ENCODE measurements at places on chromosomes 1 and 21.
A peak's percentile ranks its signal among the peaks of the same experiment; 100 is the strongest.

DNA sequence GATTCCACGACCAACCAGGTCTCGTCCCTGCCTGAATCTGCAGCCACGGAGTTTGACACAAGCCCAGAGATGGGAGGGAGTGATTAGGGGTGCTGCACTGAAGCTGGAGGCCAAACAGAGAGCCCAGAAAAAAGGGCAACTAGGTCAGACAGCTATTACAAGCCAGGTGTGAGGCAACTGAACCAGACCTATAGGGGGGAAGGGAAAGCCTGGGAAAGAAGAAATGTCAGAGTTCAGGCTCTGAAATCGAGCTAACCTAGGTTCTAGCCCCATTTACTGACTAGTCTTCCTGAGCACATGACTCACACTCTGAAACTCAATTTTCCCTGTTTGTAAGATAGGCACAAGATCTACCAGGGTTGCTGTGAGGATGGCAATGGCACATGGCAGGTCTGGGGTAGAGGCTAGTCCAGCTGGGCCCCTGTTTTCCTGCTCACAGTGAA is 1.7 kb downstream of the DHCR24 start:
- no peak for DNase-seq

DNA sequence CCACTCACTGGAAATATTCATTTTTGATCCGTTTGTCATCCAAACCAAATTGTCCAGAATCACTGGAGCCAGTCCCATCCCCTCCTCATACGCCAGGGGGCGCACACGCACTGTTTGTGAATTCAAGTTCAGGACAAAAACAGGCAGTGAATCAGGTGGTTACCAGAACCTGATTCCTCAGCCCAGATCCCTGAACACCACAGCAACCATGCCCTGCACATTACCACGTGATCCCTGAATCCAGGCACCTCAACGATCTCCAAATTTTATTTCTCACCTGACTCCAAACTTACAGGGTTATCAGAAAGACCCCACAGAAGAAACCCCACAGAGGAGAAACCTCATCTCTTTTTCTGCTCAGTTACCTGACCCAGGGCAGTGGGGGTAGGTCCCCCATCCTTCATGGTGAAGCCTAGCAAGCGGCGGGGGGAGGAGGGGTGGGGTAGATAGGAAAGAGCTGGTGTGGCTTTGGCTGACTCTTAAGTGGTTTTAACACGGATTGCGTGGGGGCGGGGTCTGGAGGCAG is 1.4 kb upstream of the PTPRF start:
- DNase-seq, result peak; percentile 87

DNA sequence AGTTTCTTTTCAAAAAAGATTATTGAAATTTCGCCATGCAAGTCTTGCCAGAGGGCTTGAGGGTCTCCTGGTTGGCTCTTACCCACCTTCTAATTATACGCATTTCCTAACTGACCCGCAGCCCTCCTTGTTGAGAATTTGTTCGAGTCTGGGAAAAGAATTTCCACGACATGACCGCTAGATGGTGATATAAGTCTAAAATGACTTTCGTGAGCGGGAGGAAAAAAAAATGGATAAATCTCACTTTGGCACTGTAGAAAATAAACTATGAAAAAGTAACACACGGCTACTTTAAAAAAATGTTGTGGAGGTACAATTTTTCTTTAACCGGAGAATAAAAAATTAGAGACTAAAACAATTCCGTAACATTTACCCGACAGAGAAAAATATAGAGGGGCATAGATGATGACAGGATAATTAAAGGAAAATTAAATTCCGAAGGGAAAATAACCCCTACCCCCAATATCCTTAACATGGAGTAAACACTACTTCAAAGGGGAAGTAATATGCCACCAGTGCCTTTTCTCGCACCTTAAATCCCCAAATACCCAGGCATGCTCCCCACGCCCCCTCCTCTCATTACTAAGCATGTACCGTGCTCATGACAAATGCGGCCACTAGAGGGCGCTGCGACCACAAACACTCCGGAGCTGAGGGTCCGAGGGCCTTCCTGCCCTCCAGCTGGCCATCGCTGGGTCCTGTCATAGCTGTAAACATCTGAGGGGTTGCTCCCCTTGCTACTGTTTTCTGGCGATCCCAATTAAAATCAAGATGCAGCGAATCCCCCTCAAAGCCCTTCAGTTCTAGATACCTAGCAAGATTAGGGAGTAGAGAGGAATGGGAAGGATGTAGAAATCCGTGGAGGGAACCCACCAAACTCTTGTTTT is 266.9 kb downstream of the ASTN1 start:
- DNase-seq, result peak; percentile 63

- peak; percentile 19 for DNase-seq
These were observed 107.9 kb downstream of the FGGY start for GRCh38 chr1:59404796-59405195.

DNA sequence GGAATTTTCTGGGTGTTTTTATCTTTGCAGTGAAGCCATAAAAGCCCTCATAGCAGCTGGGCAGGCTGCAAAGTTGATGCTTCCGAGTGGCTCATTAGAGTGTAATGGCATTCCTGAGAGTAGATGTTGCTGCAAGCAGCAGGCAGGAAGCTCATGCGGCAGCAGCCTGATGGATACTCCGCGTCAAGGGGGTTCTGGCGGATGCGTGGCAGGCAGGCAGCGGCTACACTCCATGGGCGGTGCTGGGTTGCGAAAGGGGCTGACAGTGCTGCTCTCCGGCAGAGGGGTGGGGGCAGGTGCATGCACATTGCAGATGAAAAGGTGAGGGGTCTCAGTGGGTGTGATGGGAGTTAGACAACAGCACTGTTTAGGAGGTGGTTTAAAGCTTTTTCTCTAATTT is 93.2 kb upstream of the AJAP1 start:
- no peak for DNase-seq

DNA sequence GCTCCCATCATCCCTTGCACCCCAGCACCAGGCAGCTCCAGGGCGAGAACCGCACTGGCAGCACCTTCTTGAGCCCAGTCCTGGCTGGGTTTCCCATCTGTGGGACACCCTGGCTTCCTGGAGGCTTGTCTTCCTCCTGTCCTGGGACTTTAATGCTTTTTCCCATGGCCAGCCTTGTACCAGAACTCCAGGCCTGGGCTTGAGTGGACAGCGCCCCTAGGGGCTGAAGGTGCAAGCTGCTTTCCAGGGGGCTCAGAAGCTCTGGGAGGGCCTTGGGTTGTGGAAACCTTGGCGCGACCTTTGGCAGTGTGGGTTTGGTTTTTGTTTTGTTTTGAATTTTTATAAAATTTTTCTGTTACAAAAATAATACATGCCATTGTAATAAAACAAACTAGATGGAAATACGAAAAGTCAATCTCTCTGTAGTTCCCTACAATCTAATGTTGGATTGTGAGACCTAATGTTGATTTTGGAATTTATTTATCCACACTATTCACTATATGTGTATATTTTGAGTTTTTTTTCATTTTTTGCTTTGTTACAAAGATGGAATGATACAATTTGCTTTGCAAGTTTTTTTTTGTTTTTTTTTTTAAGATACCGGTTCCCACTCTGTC is 33.8 kb upstream of the RPL11 start:
- DNase-seq, result peak; percentile 60

GRCh38 chr1:180923887-180924286 is 11.2 kb downstream of the KIAA1614 start:
- DNase-seq, result no peak

DNA sequence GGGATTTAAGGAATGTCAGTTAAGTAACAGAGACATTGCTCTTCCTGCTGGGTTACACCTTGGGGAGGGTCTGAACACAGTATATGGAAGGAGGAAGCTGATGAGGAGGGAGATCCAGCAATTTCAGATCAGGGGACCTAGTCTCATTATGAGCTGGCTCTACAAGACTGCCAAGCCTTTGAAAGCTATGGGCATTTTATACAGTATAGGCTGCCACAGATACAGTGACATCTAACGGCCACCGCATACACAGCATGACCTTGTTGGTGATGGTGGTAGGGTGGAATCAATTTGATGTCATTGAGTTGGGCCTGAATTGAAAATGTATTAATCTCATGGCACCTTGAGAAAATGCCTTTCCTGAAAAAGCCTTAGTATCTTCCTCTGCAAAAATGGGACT is 22.6 kb upstream of the ZP4 start:
- no peak for DNase-seq

- no peak for DNase-seq
These were observed 156.5 kb downstream of the CASZ1 start for GRCh38 chr1:10639775-10640578.

- no peak for DNase-seq
These were observed 887.1 kb downstream of the LRRIQ3 start for GRCh38 chr1:73310797-73311381.

GRCh38 chr1:47023268-47024140 is at the start of gene CYP4X1:
TSS of gene CYP4X1 (plus strand) at chr1:47023669. CDS start at chr1:47023818, 149 bp downstream.
- no peak for DNase-seq

GRCh38 chr1:235244974-235245592 is 82.9 kb downstream of the ARID4B start:
- no peak for DNase-seq

- DNase-seq, result no peak
These were observed 2.8 kb downstream of the CD58 start for GRCh38 chr1:116567790-116568661.

DNA sequence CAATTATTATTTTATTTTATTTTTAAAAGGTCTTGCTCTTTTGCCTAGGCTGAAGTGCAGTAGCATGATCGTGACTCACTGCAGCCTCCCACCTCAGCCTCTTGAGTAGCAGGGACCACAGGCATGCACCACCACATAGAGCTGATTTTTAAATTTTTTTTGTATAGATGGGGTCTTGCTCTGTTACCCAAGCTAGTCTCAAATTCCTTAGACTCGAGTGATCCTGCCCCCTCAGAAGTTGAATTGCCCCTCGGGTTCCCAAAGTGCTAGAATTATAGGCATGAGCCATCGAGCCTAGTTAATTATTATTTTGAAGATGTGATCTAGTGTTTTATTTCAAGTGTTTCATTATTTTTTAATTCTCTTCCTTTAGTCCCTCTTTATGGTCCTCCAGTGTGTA is 12.2 kb downstream of the MSH4 start:
- no peak for DNase-seq

- no peak for DNase-seq
These were observed 10.1 kb upstream of the IL10RB start for GRCh38 chr21:33256019-33256418.

- DNase-seq, result no peak
These were observed 631.3 kb downstream of the PLA2G4A start for GRCh38 chr1:187460093-187460492.

GRCh38 chr1:246428542-246429308 is 78.4 kb downstream of the SMYD3 start:
- DNase-seq, result peak; percentile 96

DNA sequence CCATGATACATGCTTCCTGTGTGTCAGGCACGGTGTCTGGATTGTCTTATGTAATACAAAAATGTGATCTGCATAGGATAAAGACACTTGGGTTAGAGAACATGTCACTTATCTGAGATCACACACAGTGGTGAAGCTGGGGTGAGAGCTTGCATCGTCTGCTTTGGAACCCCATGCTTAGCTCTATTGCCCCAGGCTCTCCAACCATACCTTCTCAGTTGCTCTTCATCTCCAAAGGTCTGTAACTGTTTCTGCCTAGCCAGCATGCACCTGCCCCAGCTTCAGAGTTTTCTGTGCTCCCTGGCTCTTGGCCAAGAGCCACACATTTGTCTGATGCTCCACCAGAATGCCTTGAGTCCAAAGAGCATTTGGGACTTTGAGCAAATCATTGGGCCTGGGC is 93.9 kb upstream of the COG2 start:
- no peak for DNase-seq

DNA sequence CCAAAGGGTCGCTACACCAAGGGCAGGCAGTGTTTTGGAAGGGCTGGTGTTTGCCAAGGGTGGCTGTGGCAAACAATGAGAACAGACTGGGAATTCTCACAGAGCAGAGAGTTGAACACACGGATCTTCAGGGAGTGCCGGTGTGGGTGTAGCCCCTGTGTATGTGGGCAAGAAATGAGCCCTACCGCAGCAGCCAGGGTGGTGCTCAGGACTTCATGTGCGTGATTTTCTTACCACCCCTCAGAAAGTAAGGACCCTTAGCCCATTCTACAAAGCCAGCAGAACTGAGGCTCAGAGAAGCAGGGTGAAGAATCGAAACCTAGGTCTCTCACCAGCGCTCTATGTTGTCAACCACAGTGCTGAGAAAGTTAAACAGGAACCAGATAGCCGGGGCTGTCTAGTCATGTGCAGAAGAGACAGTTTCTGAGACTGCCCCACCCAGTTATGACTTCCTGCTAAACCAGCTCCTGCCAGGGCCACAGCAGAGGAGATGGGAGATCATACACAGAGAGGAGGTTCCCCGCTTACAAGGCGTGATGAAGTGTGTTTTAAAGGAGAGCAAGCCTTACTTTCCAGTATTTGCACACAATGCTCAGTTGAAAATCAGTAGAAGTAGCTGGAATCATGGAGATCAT is 21.9 kb upstream of the MORC3 start:
- peak; percentile 47 for DNase-seq

DNA sequence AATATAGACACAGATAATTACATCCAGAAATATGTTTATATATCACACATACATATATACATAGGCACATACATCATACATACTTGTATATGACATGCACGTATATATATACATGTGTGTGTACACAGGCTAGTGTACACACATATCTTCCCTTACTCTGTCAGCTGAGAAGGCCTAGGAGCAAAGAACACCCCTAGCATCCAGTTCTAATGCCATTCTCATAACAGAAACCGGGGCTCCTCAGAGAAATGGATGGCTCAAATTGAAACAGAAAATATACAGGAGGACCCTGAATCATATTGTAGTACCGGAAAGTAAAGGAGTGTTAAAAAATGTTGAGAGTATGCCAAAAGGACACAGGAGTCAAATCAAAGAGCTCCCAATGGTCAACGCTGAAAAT is 19.7 kb upstream of the HYI start:
- no peak for DNase-seq

- peak; percentile 49 for DNase-seq
These were observed 15.9 kb upstream of the ADAMTS5 start for GRCh38 chr21:26982767-26983166.

All from EH (cell line).